ENCODE measurements at places on chromosomes 12 and 14.

- DNase-seq: no peak
Observed at GRCh38 chr14:105076805-105077648, 11.8 kb upstream of the GPR132 start.

- DNase-seq: no peak
Observed at GRCh38 chr12:124646385-124647230, 79.2 kb upstream of the NCOR2 start.

DNA sequence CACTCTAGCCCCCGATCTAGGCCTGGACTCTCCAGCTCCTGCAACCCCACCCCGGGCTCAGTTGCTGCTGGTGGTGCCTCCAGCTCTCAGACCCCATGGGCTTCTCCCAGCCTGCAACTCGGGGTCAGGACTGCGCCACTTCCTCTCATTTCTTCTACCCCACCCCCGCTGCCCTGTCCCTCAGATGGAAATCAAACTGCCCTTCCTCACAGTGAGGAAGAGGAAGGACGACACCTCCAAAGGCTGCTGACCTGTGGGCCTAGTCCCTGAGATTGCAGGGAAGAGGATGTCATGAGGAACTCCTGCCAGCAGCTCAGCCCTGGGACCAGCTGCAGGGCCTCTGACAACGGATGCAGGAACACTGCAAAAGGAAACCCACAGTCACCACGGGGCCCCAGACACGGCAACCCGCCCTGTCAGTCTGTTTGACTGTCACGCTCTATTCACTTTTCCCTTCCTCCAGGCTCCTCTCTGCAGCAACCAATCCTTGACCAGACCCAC, 29.3 kb upstream of the PNMA1 start:
- peak; percentile 74 for DNase-seq

DNA sequence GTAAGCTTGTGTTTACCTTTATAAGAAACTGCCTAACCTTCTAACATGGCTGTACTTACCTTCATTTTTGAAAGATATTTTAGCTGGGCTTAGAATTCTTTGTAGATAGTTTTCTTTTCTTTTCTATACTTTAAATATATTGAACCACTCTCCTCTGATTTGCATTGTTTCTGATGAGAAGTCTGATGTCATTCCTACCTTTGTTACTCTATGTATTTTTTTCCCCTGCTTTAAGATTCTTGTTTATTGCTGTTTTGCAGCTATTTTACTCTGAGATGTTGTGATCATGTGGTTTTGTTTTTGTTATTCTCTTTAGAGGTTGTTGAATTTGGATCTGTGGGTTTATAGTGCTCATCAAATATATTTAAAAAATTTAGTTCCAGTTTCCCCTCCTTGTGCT, 31.8 kb downstream of the CNOT2 start:
- no peak for DNase-seq

DNA sequence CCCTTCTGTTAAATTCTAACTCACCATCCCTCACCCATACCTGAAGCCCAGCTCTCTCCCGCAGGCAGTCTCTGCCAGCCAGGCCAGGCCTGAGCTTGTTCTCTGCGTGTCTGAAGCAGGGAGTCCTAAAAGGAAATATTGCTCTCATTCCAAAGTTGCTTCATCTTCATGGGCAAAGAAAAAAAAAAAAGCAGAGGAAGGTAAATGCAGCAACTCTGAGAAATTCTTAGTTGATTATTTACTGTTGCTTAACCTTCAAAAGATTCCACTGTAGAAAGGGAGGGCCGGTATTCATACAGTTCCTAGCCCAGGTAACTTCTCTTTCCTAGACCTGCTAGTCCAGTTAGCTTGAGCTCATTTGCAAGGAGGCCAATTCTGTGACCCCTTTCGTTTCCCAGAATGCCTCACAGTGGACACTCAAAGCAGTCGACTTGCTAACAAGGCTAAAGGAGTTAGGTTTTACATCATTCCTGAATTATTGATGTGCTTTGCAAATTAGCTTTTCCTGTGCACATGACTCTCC, 193.5 kb upstream of the EEA1 start:
- DNase-seq: no peak

- DNase-seq: no peak
Observed at GRCh38 chr12:43282106-43282505, 269.9 kb downstream of the ADAMTS20 start.

- no peak for DNase-seq
Observed at GRCh38 chr12:23921099-23921856, 28.2 kb downstream of the SOX5 start.

GRCh38 chr14:79515158-79515557, 696.1 kb downstream of the DIO2 start:
- DNase-seq: no peak

DNA sequence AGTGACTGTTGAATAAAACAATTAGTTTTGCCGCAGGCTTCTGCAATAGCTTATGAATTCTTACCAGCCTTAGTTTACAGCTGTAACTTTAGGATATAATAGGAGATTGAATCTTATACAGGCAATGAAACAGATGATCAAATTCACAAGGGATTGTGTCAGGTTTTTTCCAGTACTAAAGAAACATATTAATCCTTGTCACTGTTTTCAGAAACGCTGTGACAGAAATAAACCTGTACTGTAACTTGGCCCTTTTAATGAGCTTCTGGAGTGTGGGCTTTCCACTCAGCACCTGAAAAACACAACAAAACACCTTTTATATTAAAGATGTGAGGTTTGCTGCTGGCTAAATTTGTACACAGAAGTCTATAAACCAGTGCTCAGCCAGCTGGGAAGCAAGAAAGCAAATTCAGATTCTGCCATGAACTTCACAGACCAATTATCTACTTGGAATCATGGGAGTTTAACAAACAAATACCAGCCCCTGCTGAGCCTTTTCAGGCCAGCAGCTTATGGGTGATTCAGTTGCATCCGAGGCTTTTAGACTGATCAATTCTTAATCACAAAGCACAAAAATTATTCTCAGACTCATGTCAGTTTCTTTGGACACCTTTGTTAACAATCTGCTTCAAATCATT, 109.5 kb downstream of the FOXG1 start:
- no peak for DNase-seq

GRCh38 chr12:107396991-107397390, 288.6 kb upstream of the PWP1 start:
- no peak for DNase-seq

GRCh38 chr14:90850487-90850886, 34.3 kb upstream of the TTC7B start:
- no peak for DNase-seq

- no peak for DNase-seq
Observed at GRCh38 chr14:95316821-95317220, 2.9 kb downstream of the CLMN start.

DNA sequence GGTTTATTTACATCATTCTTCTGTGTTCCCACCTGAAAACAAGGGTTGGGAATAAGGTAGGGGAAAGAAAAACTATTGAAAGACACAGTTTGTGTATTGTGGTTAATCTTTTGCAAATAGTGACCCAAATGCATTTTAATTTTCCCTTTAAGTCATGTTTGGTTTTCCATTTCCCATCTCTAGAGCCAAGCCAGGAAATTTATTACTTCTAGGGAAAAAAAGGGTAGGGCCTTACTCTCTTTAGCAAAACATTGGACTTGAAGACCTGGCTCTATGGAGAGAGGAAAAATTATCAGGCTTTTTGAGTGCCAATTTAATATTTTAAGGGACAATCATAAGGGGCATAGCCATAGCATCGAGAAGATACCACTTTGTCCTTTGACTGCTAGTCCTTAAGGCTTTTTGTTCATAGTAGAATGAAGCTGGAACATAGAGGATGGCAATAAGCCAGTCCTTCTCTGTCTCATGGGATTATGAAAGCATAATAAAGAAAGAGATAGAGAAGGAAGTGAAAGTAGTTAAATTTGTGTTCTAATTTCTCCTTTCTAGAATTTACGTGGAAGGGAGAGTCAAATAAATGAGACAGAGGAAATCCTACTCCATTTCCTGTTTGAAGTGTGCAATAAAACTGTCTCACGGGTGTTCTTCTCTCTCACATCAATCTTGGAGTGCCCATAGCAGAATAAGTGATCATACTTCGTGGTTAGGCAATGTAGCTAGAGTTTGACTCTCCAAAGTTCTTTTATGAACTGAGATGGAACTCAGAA, 50.9 kb upstream of the PPFIA2 start:
- DNase-seq: no peak

- no peak for DNase-seq
Observed at GRCh38 chr14:93587330-93587729, 156.6 kb downstream of the UNC79 start.

DNA sequence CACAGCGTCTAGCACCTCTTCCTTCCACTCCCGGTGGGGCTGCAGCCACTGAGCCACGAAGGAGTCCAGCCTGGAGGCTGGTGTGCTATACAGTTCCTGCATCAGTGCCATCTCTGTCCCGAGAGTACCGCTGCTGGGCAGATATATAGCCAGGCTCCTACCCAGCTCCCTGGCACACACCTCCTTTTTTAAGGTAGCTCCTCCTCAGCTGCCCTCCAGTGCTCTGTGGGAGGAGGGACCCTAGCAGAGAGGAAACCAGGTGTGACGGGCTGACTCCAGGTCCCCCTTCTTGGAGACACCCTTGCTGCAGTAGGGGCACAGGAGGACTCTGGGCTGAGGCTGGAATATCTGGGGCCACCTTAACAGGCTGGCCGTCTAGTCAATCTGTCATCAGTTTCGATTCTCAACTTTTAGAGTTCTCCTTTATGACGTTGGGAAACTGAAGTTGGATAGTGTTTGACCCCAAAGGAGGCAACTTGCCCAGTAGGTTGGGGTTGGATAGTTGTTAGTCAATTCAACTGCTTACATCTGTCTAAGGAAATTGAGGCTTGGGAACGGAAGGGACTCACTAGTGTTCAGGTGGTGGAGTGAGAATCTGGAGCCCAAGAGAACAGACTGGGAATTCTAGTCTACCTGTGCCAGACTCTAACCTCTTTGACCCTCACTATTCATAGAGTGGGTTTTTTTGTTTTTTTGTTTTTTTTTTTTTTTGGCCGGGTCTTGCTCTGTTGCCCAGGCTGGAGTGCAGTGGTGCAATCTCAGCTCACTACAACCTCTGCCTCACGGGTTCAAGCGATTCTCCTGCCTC, at the start of gene OASL:
OASL (minus strand) TSS at position 386 of the 808 bp plus-strand sequence; CDS start at position 111, 275 bp downstream.
- no peak for DNase-seq

DNA sequence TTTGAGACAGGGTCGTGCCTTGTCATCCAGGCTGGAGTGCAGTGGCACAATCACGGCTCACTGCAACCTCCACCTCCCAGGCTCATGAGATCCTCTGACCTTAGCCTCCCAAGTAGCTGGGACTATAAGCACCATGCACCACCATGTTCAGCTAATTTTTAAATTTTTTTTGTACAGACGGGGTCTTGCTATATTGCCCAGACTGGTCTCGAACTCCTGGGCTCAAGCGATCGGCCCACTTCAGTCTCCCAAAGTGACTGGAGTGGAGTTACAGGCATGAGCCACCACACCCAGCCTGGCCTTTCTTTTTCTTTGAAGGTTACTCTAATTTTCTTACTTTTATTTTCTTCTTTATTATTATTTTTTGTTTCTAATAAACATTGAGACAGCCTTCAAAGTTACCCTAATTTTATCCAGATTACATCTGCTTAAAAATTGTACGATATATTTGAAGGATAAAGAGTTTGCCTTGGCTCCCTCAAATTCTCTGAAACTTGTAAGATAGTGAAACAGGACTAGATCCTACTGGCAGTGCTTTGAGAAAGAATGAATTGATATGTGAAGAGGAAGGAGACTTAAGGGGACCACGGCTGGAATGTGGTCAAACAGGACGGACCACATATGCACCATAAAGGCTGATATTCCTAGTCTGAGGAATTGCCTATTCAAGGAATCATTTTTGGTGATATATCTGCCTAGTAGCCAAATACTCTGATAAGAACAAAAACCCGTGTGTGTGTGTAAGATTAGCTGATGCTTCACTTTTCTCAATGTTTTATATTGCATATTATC, 14.1 kb upstream of the SINHCAF start:
- DNase-seq: no peak

Measured in coronary artery (tissue), 2 donors.